Peyer's patch (tissue), 4 donors: ENCODE measurements at places on chromosomes 2 and 18. TPM values are rescaled to one million over a fixed set of nuclear protein-coding genes. Genes with fewer than 3 reads are reported as not detected.

CIDEA gene
- total RNA-seq = not detected

SERPINB10 gene
- not detected for total RNA-seq

- no peak for DNase-seq
Measured at GRCh38 chr2:217631115-217631514, 371.7 kb downstream of the TNS1 start.

DNA sequence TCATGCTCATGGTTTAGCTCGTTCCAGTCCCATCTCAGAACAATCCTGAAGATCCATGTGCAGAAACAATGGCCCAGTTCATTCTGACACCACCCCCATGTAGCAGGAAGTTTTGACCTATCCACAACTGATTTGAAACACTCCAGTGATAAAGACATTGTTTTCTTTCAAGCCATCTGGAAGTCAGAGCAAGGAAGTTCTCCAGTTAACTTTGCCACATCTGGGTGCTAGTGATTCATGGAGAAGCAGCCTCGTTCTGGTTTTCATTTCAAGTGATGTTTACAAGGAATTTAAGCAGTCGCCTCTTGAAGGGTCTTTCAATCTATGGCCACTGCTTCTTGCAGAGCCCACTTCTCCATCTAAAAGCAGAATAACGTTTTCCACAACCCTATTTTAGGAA is 36.6 kb upstream of the TWIST2 start:
- DNase-seq = no peak

- DNase-seq = no peak
Measured at GRCh38 chr2:53787614-53788289, 908 bp downstream of the ERLEC1 start.

NEB gene
- 4.2 TPM for total RNA-seq

- no peak for DNase-seq
Measured at GRCh38 chr2:55161295-55162210, 70.5 kb downstream of the CLHC1 start.

- no peak for DNase-seq
Measured at GRCh38 chr2:127356531-127356930, 31.2 kb downstream of the MAP3K2 start.

- peak; percentile 75 for DNase-seq
Measured at GRCh38 chr2:234550511-234551107, 53.7 kb upstream of the ARL4C start.

CNDP1 gene
- total RNA-seq = not detected

- DNase-seq = no peak
Measured at GRCh38 chr2:29580223-29580622, 341.2 kb downstream of the ALK start.

DNA sequence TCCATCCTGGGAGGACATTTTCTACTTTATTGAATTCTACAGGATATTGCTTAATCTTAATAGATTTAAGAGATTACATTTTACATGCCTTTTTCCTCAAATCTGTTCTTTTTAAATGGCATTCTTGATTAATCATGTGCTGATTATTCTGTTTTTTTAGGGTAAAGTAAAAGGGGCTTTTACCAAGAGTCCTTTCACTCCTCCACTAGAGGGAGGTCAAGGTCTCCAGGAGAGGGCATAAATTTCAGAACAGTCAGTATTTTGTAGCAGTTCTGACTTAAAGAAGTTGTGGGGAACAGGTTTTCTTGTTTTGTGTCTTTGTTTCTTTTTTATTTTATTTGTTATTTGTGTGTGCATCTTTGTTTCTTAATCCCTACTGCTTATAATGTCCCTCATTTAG is 25.4 kb downstream of the WDR75 start:
- DNase-seq = no peak

- DNase-seq = no peak
Measured at GRCh38 chr18:68033466-68033865, 516.9 kb upstream of the DSEL start.

DNA sequence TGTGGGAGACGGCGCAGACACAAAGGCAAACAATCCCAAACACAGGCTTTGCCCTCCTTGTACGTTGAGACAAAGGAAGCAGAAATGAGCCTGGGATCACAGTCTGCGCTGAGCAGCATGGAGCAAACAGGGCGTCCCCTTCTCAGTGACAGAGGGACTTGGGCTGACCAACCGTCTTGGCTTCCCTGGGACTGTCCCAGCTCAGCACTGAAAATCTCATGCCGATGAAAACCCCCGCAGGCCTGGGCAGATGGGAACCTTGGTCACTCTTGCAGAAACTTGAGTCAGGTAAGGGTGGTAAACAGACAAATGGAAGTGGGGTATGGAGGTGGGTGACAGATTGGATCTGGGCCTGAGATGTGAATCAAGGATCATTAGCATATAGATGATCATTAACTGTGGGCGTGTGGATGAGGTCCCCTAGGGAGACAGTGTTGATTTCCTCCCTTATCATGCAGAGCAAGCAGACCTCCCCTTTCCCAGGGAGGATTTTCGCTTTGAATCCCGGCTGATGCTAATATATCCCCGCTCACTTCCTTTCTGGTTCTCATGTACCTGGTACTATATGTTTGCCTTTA is 19.1 kb upstream of the SH3BP4 start:
- no peak for DNase-seq

GRCh38 chr2:116073731-116074130 is 1631.3 kb downstream of the DPP10 start:
- DNase-seq = no peak

CLK1 gene
- 173 TPM for total RNA-seq

- DNase-seq = peak; percentile 26
Measured at GRCh38 chr2:109148991-109149645, 20.1 kb downstream of the SH3RF3 start.

DNA sequence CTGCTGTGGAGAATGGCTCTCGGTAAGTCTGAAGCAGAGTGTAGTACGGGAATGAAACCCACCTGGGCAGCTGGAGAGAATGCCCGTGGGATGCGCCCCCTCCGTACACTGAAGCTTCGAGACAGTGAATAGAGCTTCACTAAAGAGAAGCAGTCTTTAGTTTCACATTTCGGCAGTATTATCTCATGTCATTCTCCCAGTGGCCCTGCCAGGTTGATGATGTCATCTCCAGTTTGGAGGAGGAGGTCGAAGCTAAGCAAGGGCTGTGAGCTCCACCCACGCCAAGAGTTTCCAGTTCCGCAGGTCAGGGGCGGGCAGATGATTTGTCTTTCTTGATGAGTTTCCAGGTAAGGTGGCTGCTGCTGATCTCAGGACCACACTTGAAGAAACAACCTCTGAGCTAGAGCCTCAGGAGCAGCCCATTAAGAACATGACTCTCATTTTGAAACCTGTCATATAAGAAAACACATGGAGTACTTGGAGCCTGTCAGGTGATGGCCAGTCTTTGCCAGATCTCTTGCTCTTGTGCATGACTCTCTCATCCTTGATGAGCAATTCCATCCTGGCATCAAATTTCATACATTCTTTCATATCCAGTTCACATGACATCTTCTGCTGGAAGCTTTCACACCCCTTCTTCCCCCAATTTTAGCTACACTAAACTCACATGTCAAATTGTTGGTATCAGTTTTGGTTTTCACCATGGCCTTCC is 475.0 kb downstream of the RNF144A start:
- no peak for DNase-seq

DNA sequence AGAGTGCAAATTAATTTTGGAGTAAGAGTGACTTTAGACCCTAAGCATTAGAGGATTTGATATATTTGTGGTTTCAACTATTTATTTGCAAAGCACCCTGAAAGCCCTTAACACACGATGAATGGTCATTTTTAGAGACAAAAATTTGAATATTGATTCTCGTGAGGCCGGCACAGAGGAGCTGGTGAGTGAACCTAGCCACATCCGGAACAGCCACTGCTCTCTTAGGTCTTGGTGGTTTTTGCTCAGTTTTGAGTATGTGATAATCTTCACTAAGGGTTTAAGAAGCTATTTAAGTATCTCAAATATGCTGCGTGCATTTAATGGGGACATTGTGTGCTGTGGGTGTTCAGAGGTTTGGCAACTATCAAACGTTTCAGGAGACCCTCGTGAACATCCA is 204.8 kb downstream of the TSN start:
- DNase-seq = no peak

UGT1A5 gene
- total RNA-seq = 24.2 TPM

GRCh38 chr2:40371525-40372282 is 80.2 kb downstream of the SLC8A1 start:
- DNase-seq = no peak

C2orf66 gene
- 1.1 TPM for total RNA-seq

MBP gene
- 40.9 TPM for total RNA-seq
